ENCODE measurements at places on chromosomes 12 and 14. TPM values are rescaled to one million over a fixed set of nuclear protein-coding genes. Genes with fewer than 3 reads are reported as not detected.

DNA sequence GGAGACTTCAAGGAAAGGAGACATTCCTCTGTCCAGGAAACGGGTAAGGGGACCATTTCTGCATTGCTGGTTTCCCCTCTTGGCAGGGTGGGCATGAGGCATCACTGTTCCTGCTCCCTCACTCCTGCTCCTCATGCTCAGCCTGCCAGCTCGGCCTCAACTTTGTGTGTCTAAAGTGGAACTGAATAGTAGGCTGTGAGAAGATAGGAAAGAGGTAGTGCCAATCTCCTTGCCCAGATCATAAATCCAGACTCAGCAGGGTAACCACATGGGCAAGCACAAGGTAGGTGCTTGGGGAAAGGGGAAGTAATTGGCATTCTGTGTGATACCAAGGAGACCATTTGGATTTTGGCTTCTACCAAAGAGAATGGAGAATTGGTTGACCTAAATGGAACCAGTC is 2.6 kb downstream of the LTB4R start:
- no peak for DNase-seq

The RPGRIP1 gene
- total RNA-seq, result not detected

DNA sequence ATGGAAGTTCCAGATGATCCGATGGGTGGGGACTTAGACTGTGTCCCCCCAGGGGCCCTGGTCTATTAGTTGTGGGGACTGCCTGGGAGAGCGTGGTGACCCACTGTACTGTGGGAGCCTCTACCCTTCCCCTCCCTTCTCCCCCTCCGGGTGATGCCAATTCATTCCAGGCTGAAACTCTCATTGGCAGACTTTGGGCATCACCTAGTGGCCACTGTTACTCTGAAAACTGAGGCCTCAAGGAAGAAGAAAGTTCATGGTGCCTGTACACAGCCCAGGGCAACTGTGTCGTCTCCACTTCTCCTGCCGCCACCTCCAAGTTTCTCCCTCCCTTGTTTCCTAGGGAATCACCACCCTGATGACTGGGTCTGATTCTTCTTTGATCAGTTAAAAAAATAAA is 173.6 kb upstream of the ALG10B start:
- no peak for DNase-seq

DNA sequence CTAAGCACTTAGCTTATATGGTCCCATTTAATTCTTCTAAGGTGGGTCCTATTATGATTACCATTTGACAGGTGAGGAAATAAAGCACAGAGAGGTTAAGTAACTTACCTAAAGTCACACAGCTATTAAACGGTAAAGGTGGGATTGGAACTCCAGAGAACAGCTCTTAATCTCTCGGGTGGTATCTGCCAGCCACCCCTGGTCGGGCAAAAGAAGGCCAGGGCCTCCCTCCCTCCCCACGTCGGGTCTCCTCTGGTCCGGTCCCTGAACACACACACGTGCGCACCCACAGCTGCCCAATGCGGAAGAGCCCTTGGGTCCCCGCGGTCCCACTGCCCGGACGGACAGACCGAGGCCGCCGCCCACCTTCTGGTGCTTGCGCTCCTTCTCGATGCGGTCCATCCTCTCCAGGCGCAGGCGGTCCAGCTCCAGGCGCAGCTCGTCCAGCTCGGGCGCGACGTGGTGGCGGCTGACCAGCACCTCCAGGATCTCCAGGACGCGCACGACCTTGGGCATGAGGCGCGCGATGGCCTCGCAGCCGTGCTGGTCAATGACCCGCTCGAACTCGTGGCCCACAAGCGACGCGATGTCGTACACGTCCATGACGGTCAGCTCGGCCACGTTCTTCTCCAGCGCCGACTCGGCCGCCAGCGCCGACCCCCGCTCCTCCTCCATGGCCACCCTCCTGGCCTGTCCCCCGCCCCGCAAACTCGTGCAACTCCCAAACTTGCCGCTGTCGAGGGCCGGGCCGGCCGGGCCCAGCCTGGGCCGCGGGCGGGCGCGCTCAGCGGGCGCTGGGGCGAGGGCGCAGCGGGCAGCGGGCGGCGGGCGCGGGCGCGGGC is 490 bp downstream of the RILPL1 start:
- DNase-seq, result peak; percentile 53

- DNase-seq, result no peak
These were observed 28.1 kb downstream of the DYRK2 start for GRCh38 chr12:67676624-67677023.

DNA sequence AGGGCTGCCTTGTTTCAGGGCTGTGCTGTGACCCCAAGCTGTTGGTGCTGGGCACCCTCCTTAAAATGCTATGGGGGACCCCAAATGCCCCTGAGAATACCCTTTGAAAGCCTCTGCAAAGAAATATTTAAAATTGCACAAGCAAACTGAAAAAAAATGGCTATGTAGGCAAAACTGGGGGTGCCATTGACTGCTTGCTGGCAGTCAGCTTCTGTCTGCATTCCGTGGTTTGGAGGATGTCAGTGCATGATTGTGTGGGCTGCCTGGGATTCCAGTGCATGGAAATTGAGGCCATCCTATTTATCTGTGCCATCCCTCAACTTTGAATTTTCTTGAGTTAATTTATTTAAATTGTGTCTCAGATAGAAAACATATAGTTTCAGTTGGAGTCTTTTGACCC is 113.7 kb upstream of the RTL1 start:
- DNase-seq, result no peak

The AQP5 gene
- not detected for total RNA-seq

The PLBD2 gene
- 5.2 TPM for total RNA-seq

The ANKRD33 gene
- not detected for total RNA-seq

DNA sequence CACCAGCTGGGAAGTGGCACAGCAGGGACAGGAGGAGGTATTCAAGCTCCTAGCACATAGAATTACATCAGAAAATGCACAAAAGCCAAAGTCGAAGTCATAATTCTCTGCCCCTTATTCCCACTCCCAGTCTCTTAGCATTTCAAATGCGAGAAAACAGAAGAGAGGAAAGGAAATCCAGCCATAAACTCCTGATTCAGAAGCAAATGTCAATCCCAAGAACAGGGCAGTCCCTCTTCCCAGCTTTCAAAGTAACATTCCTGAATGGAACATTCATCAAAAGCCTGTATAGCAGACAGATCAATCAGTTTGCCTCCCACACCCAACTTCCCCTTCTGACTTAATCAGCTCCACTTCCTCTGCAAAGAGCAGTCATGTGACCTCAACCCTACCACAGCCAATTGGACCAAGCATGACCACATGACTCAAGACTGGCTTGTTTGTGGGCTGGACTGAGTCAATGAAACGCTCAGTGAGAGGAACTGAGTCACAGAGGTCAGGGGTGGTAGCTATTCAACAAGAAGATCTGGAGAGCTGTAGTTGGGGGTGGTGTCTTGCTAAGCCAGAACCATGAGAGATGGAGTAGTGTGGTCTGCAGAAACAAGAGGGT is 41.4 kb upstream of the TUNAR start:
- DNase-seq, result peak; percentile 35

DNA sequence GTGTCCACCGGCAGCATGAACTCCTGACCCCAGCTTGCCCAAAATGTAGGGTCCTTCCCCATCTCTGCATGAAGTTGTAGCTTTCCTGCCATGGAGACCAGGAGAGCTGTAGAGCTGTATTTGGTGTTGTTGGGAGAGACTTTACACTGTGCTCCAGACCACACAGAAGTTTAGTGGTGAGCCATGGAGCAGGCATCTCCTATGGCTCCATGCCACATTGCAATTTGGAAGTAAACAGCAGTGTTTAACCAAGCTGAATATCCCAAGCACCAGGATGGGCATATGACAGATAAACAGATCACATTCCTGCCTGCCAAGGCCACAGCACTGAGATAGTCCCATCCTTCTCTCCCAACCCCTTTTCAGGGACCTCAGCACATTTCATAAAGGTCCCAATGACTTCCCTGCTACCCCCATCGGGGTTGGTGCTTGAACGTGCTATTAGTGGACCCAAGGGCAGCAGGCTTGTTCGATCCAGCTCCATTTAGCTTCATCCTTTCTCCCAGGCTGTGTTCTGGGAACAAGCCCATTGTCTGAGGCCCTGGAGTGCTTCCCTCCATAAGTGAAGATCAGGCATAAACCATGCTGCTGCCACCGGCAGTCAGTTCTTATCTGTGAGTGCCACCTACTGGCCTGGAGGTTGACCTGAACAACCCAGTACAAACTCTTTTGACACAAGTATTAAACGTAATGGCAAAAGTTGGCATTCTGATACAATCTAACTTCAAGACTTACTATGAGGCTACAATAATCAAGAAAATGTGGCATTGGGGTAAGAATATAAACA is 172.3 kb upstream of the ATXN7L3B start:
- peak; percentile 43 for DNase-seq

The ADAM20 gene
- not detected for total RNA-seq

DNA sequence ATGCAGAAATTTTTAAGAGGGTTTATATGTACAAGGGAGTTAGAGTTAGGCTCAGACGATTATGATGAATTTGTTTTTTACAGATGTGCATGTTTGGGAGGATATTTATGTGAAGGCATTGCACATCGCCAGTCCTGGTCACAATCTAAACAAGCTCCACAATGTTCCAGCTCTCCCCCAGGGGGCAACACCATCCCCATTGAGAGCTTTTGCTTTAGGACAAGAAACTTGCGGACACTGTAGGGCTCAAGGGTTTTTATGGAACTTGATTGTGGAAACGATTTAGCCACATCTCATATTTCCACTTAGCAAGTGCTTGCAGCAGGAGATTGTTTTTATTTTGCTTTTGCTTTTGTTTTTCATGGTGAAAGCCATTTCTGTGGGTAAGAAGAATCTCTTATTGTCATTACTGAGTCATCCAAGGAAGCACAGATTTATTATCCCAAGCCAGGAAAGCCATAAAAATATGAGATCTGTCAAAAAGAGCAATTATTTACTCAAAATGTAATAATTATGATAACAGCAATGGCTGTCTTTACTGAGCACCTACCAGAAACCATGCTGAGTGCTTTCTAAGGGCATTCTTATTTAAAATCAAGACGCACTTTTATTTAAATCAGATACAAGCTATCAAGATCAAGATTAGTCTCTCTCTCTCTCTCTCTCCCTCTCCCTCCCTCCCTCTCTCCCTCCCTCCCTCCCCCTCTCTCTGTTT is 276.7 kb upstream of the SRRM4 start:
- no peak for DNase-seq

The PGF gene
- total RNA-seq, result 50.6 TPM

- no peak for DNase-seq
These were observed 780.9 kb downstream of the RPS29 start for GRCh38 chr14:48805315-48805714.

The GPR135 gene
- 0.66 TPM for total RNA-seq

DNA sequence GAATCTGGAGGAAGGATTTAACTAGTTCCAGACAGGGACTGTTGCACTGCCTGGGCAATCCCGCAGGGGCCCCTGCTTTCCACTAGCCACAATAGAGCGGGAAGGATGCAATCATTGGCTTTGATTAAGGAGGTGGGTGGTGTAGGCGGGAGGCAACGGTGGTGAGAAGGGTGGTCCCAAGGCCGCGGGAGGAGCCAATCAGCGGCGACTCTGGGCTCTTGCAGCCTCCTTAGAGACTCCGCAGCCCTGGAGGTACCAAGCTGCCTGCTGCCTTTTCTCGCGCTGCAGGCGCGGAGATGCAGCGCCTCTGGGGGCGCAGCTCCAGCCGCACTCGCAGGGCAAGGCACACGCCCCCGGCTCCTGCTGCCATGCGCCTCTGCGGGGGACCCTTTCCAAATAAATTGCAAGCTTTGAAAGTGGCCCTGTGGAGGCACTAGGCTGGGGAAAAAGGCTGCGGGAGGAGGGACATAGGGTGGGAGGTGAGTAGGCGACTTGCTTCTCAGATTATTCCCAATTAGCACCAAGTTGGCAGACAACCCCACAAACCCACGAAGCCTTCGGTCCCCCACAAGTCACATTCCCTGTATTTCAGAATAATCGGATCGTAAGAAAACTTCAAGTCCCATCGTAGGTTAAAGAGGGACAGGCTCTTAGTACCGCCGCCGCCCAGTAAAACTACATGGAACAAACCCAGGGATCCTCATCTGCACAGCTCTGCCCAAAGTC is 858 bp upstream of the KCNA1 start:
- peak; percentile 20 for DNase-seq

GRCh38 chr12:42447371-42447786 is 121.4 kb downstream of the PPHLN1 start:
- DNase-seq, result no peak

- DNase-seq, result peak; percentile 8
These were observed 644 bp upstream of the PPP4R4 start for GRCh38 chr14:94173471-94173884.

The CLMN gene
- 0.35 TPM for total RNA-seq

GRCh38 chr12:122732170-122732569 is 1.5 kb upstream of the HCAR1 start:
- no peak for DNase-seq

DNA sequence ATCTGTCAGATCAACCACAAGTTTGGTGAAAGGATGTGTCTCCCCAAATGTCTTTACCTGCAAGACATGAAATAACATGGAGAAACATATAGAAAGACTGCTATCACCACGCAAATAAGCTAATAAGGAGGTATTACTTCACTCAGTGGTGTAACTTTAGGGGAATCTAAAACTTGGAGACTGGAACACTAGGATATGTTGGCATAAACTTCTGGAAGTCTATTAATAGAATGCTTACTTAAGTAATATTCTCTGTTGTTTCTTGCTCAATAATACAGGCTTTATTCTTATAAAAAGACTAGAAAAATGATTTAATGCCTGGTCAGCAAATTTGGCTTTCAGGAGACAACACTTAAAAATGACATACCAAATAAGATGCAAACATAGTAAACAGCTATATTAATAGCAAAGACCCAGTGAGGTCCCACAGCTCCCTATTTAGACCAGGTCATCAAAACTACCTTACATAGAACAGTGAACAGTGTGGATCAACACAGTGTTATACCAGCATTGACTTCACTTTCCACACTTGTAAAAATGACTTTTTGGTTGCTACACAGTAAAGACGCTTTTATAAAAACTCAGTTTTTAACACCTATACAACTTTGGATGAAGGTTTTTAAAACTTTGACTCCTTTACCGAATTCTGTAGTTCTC is 18.9 kb upstream of the HAL start:
- DNase-seq, result no peak

- DNase-seq, result no peak
These were observed 629.6 kb downstream of the FSCB start for GRCh38 chr14:43877351-43877960.

DNA sequence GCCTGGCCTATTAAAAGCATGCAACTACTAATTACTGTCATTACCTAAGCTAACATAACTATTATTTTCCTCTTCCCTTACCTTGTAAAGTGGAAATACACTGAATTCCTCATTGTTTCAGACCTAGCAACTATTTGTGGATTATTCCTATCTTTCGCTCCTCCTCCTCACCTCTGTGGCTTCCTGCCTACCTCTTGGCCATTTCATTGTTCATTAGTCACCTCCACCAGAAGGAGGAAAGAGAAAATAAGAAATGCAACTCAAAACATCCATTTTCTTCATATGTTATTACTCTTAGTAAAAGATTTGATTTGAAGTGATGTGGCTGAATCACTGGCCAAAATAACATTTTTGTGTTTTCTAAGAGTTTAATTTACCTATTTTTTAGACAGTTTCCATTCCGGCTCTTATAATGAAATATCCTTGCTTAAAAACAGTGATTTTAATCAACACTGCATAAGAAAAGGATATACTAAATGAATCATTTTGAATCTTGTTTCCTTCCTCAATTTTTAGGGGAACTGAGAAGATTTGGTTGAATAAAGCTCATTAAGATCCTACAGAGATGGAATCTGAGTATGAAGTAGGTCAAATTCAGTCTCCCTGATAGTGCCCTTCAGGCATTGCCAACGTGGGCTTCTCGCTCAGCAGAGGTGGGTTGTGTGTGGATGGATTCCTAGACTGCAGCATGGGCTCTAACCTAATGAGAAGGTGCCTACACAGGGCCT is 27.6 kb upstream of the ARHGAP5 start:
- no peak for DNase-seq

GRCh38 chr12:121424624-121424975 is 24.7 kb downstream of the RNF34 start:
- DNase-seq, result no peak
